Bone marrow (tissue), 2 donors: ENCODE measurements at places on chromosomes 3 and 15.

DNA sequence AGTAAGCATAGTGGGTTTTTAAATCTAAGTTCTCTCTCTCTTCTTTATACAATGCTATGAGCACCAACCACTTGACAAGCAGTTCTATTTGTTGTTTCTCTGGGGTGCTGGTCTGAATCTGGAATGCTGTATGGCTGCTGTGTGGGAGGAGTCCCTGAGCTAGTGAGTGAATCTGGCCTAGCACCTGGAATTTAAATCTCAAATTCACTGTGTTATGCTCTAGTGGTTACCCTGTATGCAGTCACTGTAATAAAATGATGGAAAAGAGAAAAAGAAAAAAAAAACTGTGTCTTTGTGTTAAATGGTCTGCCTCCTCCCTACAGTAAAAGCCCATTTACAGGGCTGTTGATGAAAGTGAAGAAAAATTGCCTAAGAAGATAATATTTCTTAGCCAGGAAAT, 155.0 kb downstream of the ATP8B4 start:
- no peak for DNase-seq

DNA sequence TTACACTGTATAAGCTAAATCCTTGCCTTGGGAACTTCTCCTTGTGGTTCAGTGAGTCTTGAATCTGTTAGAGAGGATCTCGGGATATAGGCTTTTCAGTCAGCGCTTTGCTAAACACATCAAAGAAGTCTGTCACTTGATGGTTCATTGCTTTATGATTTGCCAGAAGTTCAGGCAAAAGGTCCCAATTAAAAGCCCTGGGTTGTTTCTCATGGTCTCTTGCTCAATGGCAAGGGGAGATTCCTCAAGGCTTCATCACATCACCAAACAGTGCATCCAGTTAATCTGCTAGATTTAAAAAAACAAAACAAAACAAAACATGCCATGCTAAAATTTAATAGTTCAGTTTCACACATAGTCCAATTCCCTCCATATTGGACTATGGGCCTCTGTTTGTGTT, 114.8 kb downstream of the FILIP1L start:
- DNase-seq, result no peak

DNA sequence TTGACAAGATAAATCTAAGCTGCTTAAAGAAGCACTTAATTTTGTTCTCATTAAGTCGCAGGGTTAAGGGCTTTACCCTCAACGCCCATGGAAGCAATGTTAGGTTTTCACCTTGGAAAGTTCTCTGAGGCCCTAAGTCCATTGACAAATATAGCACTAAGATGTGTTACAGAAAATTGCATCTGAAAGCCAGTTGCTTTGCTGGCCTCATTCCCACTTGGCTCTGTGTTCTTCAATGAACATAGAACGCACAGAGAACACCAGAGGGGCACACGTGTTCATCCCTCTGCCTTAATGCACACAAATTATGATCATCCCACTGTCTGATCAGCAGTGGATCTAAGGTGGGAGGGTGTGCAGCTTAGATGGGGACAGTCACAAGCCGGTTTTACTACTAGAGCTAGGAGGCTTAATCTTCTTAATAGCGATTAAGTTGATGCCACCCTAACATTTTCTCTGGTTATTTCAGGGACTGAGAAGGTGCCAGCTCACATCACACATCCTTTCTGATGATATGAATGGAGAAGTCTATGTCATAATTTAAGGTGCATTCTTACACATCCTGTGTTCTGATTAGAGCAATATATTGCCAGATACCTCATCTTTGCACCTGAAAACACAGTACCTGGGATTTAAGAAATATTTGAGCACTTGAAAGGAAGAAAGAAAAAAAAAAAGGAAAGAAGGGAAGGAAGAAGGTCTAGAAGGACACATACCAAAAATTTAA, 224.4 kb upstream of the ICE2 start:
- no peak for DNase-seq

DNA sequence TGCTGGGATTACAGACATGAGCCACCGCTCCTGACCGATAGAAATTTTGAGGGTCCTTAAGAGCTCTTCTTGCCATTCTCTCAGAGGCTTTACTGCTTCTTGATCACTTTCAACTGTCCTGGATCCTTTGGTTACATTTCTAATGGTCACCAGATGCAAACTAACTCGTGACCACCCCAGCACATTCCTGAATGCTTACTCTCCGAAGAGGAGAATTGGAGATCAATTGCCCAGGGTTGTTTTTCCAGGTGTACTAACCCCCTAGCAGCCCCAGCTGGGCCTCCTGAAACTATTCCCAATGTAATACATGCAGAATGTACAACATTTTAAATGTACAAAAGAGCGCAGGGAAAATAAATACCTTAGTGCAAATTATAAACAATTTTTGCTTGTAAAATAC, 65.1 kb upstream of the TBL1XR1 start:
- DNase-seq, result no peak

- no peak for DNase-seq
Measured at GRCh38 chr15:23446215-23447106, 582 bp downstream of the GOLGA6L2 start.

GRCh38 chr3:4981294-4981664, 2.0 kb downstream of the BHLHE40 start:
- DNase-seq, result no peak

- DNase-seq, result peak; percentile 22
Measured at GRCh38 chr3:63912768-63913588, 795 bp upstream of the SCAANT1 start.

DNA sequence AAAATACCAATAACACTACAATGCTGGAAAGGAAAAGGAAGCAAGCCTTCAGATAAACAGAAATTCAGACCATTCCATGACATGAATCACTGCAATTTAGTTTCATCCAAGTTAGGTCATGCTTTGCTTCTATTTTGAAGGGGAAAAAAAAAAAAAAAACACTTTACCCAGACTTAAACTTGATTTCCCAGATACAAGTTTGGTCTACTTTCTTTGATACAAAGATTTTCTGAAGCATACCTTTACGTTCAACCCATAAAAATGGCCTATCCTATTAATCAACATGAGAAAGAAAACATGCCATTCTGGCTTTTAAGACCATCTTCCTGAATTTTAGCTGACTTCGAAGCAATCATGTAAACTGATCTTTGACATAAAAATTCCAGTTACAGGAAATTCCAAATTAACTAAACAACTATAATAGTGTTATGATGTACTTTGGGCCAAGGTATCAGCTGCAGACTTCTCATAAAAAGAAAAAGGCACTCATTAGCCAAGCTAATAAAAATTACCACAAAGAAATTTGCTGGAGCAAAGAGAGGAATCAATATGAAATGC, 12.6 kb downstream of the OSBPL10 start:
- DNase-seq, result no peak

GRCh38 chr3:87788516-87788915, 270.3 kb downstream of the CGGBP1 start:
- DNase-seq, result no peak

DNA sequence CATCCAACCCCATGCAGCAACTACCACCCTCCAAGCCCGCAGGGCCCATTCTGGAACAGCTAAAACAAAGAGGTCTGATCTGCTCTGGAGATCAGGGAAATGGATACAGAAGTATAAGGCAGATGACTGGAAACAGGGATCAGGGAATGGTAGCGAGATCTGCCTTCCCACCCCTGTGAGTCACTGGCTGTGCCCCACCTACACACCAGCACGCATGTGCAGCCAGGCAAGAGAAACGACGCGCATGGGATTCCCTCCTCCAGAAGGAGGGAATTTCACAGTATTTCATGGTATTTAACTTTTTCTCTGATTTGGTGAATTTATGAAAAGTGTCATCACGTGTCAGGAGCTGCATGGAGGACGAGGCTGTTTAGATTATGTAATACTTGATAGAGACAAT, 116.7 kb downstream of the ARRDC4 start:
- no peak for DNase-seq

DNA sequence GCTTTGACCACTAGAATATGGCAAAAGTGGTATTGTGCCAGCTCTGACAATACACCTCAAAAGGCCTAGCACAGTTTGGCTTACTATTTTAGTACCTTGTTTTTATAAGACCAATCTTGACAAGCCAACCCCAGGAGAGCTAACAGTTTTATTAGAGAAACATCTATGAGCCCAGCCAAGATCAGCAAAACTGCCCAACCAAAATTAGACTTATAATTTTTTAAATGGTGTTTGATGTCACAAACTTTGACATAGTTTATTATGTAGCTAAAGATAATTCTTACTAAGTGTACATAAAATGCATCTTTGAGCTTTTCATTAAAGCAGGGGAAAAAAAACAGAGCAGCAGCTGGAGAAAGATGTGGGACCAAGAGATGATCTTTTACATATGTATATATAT, 537.5 kb downstream of the ZPLD1 start:
- no peak for DNase-seq

- no peak for DNase-seq
Measured at GRCh38 chr3:198017090-198017489, 57.1 kb downstream of the LMLN start.

GRCh38 chr15:53397041-53397616, 362.3 kb downstream of the WDR72 start:
- no peak for DNase-seq

DNA sequence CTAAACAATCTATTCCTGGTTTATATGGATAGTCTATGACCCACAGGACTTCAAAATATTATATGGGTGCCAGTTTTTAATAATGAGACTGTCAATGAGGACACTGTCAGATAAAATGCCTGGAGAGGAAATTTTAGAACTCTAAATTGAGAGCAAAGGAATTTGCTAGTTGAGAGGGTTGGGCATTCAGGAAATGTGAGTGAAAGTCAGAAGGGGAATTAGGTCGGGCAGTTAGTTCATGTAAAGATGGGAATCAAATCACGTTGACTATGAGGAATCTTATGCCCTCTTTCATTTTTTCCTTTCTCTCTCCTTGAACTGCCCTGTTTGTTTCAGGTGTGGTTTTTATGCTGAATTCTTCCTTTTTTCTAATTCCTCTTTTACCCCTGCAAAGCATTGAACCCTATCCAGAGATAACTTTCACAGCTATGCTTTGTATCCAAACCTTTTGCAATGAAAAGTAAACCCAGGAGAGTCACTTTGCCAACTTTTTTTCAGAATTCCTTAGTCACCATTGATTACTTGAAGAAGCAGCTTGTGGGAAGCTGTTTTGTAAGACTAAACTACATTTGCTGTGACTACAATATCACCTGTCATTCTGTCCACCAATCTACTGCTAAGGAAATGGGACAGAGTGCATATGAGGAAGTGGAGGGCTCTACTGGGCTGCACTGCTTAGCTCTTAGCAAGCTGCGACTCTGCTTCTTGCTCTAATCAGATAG, 27.8 kb downstream of the CHP1 start:
- DNase-seq, result peak; percentile 67

DNA sequence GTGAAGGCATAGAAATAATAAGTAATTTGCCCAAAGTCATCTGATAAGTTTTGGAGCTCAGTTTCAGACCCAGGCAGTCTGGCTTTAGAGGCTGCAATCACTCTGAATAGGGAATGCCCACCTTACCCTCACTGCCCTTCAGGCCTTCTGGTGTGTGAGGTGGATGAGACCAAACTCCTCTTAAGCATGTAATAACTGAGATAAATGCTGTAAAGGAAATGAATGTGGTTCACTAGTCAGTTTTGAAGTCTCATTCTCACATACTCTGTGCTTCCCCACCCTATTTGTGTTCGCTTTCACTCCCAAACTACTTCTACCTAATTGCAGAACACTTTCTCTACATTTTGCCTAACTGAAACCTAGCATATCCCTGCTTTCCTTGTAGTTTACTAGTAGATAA, 144.1 kb downstream of the FILIP1L start:
- no peak for DNase-seq

DNA sequence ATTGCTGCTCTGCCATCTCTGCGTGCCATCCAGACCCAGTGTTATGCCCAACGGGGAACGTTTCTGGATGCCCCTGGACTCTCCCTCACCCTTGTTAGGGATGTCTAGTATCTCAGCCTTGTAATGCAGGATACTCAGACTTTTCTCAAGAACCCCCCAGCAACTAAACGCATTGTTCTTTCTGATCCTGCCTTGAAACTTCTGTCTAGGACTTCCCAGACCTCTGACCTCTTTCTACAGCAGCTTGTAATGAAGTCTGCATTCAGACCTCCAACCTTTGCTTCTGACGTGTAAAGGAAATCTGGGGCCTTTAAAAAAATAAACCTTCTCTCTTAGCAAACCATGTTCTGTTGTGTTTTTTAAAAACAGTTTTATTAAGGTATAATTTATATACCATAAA, 139.5 kb downstream of the KCNAB1 start:
- no peak for DNase-seq

DNA sequence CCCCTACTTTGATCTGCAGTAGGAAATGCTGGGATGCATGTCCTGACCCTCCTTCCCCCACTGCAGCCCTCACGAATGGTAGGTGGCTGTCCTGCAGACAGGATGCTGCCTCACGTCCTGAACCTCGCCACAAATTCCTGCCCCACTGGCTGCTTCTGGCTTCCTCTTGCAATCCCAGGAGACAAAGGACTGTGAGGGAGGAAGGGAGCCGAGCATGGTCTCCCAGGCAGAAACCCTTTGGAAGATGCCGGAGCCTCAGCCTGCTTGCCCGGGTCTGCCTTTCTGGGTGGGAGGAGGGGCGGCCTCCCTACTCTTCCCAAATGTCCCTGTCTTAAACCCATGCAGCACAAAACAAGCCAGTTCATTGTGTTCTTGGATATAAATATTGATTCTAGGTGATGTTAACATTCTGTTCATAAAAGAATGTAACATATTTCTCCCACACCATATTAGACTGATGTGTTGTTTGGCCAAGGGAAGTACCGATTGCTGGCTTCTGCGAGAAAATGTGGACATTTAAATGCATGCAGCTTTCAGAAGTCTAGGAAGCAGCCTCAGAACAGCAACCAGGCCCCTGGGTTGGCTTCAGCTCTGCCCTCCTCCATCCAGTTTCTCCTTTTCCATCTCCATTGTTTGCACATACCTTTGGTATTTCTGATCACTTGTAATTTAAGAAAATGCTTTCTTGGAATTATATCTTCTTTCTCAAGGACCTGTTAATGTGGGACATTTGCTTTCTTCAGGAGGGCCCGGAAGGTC, 75.3 kb downstream of the HMG20A start:
- no peak for DNase-seq

DNA sequence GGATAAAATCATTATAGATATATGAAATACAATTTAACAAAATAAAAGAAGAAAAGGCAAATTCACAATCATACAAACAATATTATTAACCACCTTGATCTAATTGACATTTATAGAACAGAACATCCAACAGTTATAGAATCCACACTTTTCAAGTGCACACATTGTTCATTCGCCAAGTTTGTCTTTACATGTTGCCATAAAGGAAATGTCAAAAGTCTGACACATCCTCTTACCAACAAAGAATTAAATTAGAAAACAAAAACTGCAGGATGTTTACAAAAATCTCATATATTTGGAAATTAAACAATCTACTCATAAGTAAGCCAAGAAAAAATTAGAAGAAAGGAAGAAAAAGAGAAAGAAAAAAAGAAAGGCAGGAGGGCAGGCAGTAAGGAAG, 909.2 kb upstream of the EPHA6 start:
- no peak for DNase-seq

- peak; percentile 15 for DNase-seq
Measured at GRCh38 chr15:101446518-101447167, 42.9 kb downstream of the PCSK6 start.

GRCh38 chr15:70035719-70036077, 62.0 kb downstream of the TLE3 start:
- no peak for DNase-seq
